ENCODE measurements at places on chromosomes 1 and 21. TPM values are rescaled to one million over a fixed set of nuclear protein-coding genes. Genes with fewer than 3 reads are reported as not detected.

Gene LCE5A
- total RNA-seq = not detected

Gene CSF1
- total RNA-seq = 35.7 TPM

GRCh38 chr1:12464045-12464461, 154.0 kb downstream of the DHRS3 start:
- H3K4me3 ChIP-seq = no peak overlapping the region
- peaks cover 6% of the 10 kb centered on the region for H3K4me1 ChIP-seq
- no peaks in the 10 kb centered on the region for H3K27me3 ChIP-seq
- peak; percentile 61 for DNase-seq
- peak overlapping the region; percentile 66 for H3K27ac ChIP-seq
- H3K36me3 ChIP-seq = no peaks in the 10 kb centered on the region

- no peak overlapping the region for H3K4me3 ChIP-seq
- H3K36me3 ChIP-seq = no peaks in the 10 kb centered on the region
- no peak for DNase-seq
- no peaks in the 10 kb centered on the region for H3K4me1 ChIP-seq
- H3K27me3 ChIP-seq = no peaks in the 10 kb centered on the region
Observed at GRCh38 chr1:40140211-40140973, 20.8 kb upstream of the RLF start.

Gene IQGAP3
- total RNA-seq = 0.09 TPM

DNA sequence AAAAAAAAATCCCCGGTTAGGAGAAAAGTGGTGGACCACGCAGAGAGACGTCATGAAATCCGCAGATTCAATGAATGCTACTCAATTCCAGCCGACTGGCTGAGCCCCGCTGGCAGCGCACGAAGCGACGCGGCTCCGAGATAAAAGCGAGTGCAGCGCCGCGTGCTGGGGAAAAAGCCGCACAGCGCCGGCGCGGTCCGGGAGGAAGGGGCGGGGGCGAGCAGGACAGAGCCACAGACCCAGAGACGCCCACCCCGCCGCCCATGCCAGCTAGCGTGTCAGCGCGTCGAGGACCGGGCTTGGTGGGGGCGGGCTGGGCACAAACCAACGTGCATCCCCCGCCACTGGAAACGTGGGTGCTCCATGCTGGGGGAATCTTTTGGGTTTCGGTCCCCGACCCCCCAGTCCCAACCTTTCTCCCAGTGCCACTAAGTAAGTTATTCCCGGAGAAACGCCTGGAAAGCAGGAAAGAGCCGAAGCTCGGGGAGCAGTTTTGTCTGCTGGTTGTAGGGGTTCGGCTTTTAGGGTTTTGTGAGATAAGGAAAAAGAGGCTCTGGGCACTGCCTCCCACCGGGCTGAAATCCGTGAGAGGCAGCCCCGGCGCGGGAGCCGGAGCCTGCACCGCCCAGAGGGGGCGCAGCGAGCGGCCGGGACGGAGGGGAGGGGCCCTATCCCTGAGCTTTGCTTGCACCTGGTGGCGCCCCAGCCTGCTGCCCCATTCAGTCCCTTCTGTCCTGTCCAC, at the start of gene KCNJ6:
Gene KCNJ6, minus strand, starts transcription at position 148 of the 742 bp plus-strand sequence. CDS start 75,775 bp downstream, outside the sequence.
- DNase-seq = no peak
- H3K4me3 ChIP-seq = no peak within 1 kb of the TSS
- H3K27me3 ChIP-seq = peaks cover 4% of the 10 kb centered on the region
- H3K36me3 ChIP-seq = no peaks in the 10 kb centered on the region
- peaks cover 13% of the 10 kb centered on the region for H3K4me1 ChIP-seq
- no peak within 1 kb of the TSS for H3K27ac ChIP-seq

Gene AMY2A
- not detected for total RNA-seq
